Breast epithelium (tissue), 4 donors: ENCODE measurements at places on chromosomes 4 and X.

GRCh38 chr4:26400132-26400531 is 79.3 kb downstream of the RBPJ start:
- H3K36me3 ChIP-seq = no peaks in the 10 kb centered on the region
- H3K4me3 ChIP-seq = no peak overlapping the region
- H3K4me1 ChIP-seq = no peaks in the 10 kb centered on the region

GRCh38 chr4:89305028-89305427 is 2.6 kb downstream of the GPRIN3 start:
- H3K36me3 ChIP-seq = no peaks in the 10 kb centered on the region
- peak overlapping the region; percentile 16 for H3K27ac ChIP-seq
- H3K4me3 ChIP-seq = no peak overlapping the region
- no peaks in the 10 kb centered on the region for H3K4me1 ChIP-seq

GRCh38 chrX:1181170-1181569 is 31.3 kb downstream of the CRLF2 start:
- H3K36me3 ChIP-seq = no peaks in the 10 kb centered on the region
- H3K27me3 ChIP-seq = peaks cover 4% of the 10 kb centered on the region

- no peak overlapping the region for H3K4me3 ChIP-seq
- H3K4me1 ChIP-seq = no peaks in the 10 kb centered on the region
- H3K36me3 ChIP-seq = no peaks in the 10 kb centered on the region
These were observed 41.1 kb downstream of the CBLL2 start for GRCh38 chrX:22313766-22314165.

DNA sequence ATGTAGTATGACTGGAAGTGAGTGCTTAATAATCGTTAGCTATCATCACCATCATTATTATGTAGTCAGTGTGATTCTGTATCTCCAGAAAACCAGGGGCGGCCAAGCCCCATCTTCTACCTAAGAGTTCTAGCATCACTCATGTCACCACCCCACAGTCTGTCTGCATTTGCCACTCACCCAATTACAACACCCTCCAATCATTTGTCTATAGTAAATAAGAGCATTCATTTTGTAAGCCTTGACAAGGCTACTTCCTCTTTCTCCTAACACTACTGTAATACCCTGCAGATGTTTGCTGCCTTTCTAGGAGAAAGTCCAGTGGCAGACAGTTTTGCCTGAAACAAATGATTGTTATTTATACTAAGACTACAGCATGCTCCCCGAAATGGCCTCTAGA is 15.8 kb upstream of the IL21 start:
- H3K36me3 ChIP-seq = no peaks in the 10 kb centered on the region
- H3K4me3 ChIP-seq = no peak overlapping the region
- no peaks in the 10 kb centered on the region for H3K4me1 ChIP-seq
- no peak for DNase-seq
- H3K27ac ChIP-seq = no peak overlapping the region

DNA sequence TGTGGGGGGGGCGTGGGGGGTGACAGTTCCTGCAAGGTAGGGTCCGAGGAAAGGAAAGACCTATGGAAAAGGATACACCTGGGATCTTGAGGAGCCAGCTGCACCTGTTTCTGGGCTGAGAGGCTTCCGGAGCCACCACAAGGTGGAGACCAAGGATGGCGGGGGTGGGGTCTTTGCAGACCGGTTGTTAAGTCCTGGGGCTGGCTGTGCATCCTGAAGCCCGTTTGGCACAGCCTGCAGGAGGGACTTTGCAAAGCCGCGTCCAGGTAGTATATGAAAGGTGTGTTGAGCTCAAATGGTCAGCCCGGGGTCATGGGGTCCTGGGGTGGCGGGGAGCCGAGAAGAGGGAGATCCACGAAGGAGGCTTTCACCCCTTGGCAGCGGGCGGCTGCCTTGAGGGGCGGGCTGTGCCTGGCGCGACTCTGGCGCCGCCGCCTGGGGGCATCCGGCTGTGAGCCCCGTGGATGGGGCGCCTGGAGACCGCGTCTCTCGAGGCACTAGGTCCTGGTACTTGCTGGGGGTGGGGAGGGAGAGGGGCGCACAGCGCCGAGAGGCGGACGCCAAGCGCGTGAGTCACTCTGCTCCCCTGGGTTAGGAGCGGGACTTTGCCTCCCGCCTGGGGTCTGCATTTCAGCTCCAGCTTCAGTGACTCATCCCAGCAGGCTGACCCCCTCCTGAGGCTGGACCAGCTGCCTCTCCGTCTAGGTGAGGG is 58.2 kb upstream of the DYNLT3 start:
- H3K27me3 ChIP-seq = peaks cover 36% of the 10 kb centered on the region
- H3K36me3 ChIP-seq = no peaks in the 10 kb centered on the region
- no peak overlapping the region for H3K27ac ChIP-seq
- H3K4me1 ChIP-seq = no peaks in the 10 kb centered on the region
- DNase-seq = no peak

- no peak overlapping the region for H3K27ac ChIP-seq
- H3K27me3 ChIP-seq = no peaks in the 10 kb centered on the region
- no peak for DNase-seq
- H3K4me3 ChIP-seq = no peak overlapping the region
- H3K36me3 ChIP-seq = no peaks in the 10 kb centered on the region
These were observed 56.2 kb downstream of the SMIM20 start for GRCh38 chr4:25970226-25970675.

DNA sequence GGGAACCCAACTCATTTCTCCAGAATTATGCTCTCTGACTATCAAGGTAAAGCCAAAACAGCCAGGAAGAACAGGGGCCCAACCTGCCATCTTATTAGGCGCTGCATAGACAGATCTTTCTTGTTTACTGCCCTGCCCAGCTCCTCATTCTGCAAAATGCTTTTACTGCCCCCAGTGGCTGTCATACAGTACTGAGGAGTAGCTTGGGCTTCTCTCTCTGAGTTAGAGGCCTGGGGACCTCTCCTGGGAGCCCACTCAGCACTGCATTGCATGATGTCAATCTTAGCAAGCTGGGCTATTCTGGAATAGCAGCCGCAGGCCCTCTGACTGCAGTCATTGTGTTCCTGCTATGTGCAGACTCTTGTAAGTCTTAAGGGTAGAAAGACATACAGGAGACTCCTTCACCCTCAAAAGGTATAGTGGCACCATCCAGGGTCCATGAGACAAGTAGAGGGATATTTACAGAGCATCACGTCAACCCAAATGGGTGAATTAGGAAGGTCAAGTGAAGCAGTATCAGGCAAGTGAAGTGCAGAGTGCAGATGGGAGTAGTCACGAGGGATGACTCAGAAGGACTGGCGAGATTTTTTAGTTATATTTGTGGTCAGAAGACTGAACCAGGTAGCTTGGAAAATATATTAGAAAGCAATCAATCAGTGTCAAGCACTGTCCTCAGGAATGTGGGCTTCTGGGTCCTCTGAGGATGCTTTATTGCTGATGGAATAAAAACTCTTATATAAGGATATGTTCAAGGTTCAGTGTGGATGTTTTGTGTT is 294.1 kb upstream of the SFRP2 start:
- H3K27ac ChIP-seq = no peak overlapping the region
- H3K4me1 ChIP-seq = no peaks in the 10 kb centered on the region
- H3K36me3 ChIP-seq = no peaks in the 10 kb centered on the region
- no peaks in the 10 kb centered on the region for H3K27me3 ChIP-seq

GRCh38 chr4:76188557-76188956 is 25.1 kb downstream of the SCARB2 start:
- no peaks in the 10 kb centered on the region for H3K27me3 ChIP-seq
- H3K4me3 ChIP-seq = no peak overlapping the region
- peak overlapping the region; percentile 30 for H3K27ac ChIP-seq
- DNase-seq = no peak
- H3K36me3 ChIP-seq = no peaks in the 10 kb centered on the region
